ENCODE measurements at places on chromosomes 3 and 15. TPM values are rescaled to one million over a fixed set of nuclear protein-coding genes. Genes with fewer than 3 reads are reported as not detected.

ALDH1A2 gene
- not detected for polyA plus RNA-seq

IGSF11 gene
- not detected for polyA plus RNA-seq

HES1 gene
- not detected for polyA plus RNA-seq

BRPF1 gene
- 11.7 TPM for polyA plus RNA-seq

All from immature natural killer cell (primary cell).